ENCODE measurements at places on chromosomes 16 and 17. TPM values are rescaled to one million over a fixed set of nuclear protein-coding genes. Genes with fewer than 3 reads are reported as not detected.

Gene CRYM
- total RNA-seq: 5.9 TPM

- DNase-seq: no peak
Measured at GRCh38 chr17:40796846-40797245, 2.9 kb downstream of the KRT28 start.

- DNase-seq: no peak
Measured at GRCh38 chr16:76035689-76036088, 241.5 kb upstream of the CNTNAP4 start.

- DNase-seq: peak; percentile 66
Measured at GRCh38 chr16:57084257-57084770, 8.1 kb upstream of the CPNE2 start.

- DNase-seq: peak; percentile 61
Measured at GRCh38 chr17:80970044-80970761, 21.4 kb upstream of the CHMP6 start.

DNA sequence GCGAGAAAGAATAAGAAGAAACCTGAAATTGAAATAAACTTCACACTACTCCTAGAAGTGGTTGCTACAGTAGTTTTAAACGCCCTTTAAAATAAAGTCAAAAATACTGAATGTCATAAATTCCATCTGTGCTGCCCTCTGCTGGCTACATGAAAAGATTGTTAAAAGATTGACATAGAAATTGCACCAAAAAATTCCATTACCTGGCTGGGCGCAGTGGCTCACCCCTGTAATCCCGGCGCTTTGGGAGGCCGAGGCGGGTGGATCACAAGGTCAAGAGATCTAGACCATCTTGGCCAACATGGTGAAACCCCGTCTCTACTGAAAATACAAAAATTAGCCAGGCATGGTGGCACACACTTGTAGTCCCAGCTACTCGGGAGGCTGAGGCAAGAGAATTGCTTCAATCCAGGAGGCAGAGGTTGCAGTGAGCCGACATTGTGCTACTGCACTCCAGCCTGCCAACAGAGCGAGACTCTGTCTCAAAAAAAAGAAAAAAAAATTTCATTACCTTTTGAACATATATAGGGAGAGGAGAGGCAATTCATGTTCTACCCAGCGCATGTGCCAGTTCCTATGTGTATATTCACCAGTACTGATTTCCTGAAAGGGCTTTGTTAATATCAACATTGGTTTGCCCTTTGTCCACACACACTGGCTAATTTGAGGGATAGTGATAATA, 36.5 kb downstream of the CYTH1 start:
- peak; percentile 57 for DNase-seq

DNA sequence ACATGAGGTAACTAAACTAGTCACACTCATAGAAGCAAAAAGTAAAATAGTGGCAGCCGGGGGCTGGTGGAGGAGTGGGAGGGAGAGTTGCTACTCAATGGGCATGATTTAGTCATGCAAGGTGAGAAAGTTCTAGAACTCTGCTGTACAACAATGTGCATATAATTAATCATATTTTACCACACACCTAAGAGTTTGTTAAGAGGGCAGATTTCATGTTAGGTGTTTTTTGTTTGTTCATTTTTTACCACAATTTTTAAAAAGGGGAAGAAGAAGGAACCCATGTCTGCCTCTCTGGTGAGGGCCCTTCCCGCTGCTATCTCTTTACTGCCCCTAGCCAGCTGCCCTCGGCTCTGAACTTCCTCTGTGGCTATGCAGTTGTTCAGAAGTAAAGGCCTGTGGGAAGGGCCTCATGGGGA, 11.2 kb downstream of the CD300LB start:
- no peak for DNase-seq

DNA sequence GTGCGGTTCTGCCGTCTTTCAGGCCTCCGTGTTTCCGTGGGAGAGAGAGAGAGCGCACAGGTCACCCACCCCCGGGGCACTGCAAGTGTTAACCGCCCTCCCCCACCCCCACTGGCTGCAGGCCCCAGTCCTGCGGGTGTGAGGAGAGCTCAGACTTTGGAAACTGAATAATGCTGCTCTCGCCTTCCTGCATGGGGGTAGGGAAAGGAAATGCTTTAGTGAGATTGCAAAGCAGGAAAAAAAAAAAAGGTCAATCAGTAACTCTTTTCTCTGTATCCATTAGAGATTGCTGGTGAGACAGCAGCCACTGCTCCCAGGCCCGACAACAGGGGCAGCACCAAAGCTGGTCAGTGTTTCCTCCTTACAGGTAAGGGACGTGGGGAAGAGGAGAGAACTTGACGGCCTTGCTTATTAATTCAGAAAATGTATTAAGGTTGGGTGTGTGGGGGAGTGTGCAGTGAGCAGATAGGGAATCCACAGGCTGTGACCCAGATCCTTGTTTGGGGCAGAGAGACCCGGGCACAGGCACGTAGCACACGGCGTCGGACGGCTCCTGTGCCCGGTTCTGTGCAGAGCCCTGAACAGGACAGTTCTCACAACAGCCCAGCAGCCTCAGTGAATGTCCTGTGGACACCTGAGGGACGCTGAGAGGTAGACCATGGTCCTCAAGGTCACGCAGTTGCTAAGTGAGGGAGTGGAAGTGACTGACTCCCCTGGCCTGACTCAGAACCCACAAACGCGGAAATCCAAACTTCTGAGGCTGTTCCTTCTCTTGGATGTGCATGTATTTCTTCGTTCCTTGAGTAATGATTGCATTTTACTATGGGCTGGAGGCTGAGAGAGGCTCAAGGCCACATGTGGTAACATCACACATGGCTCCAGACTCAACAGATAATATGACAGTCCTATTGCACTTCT, 156.5 kb downstream of the FOXL1 start:
- no peak for DNase-seq

DNA sequence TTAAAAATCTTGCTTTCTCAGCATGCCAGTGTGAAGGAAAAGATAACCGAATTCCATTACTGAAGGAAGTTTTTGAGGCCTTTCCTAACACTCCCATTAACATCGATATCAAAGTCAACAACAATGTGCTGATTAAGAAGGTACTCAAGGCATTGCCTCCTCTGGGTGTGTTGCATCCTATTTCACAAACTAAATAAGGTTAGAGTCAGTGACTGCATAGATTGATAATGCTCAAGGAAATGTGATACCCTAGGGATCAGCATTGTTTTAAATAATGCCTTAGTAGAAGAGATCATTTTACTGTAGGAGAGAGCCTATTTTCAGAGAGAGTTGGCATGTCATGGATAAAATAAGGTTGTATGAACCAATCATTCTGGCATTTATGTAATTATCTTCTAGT, 36.8 kb downstream of the GDPD1 start:
- DNase-seq: no peak

DNA sequence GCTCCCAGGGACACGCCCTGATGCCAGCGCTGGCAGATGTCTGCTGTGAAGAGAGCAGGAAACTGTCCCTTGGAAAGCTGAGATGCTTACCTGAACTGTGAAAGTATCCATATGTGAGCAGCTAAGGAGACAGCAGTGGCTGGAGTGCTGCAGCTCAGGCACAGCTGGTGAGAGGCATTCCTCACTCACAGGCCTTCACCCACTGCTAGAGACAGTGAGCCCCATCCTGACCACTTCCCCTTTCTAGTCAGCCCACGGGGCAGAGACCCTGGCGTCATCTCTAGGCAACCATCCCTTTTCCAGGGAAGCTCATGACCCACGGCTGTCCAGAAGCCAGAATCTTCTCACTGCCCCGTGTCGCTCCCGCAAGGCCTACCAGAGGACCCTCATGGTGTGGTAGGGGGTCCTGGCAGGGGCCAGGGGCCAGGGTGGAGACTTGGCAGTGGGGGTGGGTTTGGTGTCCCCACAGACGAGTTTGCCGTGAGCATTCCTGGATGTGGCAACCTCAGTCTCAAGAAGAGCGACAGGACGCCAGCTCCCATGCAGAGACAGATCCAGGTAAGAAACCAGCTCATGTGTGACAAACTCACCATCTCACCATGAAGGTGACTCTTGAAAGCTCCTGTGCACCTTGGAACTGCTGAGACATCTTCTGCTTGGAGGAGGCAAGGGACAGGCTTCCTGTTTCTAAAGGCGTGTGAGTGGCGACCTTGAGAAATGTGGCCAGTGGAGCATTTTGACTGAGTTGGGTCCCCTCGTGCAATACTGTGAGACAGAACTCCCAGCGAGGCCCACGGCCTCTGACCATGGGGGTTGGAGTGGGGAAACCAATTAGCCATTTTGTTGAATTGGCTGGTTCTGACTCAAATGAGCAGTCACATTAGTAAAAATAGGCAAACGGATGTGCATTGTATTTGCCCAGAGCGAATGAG, at the start of gene SCIMP:
Gene SCIMP, minus strand, starts transcription at position 216 of the 932 bp plus-strand sequence. Its CDS starts 105 bp downstream, at position 111.
- DNase-seq: no peak

DNA sequence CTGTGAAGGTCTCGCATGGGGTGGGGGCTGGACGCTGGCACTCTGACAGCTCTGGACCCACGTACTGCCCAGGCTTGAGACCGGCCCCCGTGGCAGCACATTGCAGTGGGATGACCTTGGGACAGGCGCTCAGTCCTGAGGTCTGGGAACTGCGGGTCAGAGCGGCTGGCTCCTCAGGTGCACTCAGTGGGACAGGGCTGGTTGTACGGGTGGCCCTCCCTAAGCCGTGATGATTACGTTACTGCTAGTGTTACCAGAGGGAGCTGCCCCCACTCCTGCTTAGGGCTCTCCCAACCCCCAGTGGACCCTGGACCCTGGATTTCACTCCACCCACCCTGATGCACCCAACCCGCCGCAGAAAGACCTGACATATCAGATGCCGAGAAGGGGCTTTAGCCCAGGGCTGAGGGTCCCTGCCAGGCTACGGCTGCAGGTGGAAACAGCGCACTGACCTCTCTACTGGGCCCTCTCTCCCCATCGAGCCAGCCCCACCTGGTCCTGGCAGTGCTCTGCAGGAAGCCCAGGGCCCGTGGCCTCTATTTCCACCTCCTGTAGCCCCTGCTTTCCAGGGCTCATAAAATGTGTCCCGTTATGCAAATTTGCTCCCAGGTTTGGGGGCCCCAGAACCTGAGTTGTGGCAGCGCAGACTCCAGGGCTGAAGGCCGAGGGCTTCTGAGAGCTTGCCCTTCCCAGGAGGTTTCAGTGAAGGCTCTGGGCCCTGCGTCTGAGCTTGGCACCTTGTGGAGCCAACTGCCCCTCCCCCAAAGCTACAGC, 77.2 kb downstream of the RTN4RL1 start:
- DNase-seq: no peak
